Endothelial cell (in vitro differentiated cells): ENCODE measurements at places on chromosomes 11 and 22.

DNA sequence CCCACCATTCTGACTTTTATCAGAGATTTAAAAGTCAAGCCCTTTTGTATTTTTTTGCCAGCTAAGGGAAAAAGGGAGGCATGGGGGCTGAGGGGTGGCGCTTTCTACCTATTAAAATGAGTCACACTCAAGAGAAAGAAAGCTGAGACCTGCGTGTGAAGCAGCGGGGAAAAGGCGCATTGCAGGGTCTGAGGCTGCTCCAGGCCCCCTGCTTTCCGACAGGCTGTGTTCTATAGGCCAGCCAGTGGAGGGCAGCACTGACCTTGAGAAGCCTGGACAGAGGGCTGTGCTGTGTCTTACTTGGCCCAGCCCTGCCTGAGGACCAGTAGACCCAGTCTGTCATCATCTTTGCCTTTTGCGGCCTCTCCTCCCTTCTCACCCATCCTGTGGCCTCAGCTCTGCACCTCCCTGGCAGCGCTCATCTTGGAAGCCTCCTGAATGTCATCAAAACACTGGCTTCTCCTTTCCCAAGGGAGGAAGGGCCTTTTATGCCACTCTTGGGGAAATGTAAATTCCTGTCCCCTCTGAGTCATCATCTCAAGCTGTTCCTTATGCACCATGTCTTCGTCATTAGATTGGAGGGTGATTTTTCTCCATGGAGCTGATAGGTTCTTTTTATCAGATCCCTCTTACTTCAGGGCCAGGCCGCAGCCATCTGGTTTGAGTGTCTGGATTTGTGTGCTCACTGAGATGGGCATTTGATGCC lies 12.6 kb upstream of the MAPK8IP1 start:
- peak; percentile 78 for DNase-seq

GRCh38 chr11:120141113-120141767 lies 3.3 kb upstream of the TRIM29 start:
- DNase-seq, result no peak

GRCh38 chr22:41638748-41639147 lies 17.7 kb downstream of the XRCC6 start:
- no peak for DNase-seq

DNA sequence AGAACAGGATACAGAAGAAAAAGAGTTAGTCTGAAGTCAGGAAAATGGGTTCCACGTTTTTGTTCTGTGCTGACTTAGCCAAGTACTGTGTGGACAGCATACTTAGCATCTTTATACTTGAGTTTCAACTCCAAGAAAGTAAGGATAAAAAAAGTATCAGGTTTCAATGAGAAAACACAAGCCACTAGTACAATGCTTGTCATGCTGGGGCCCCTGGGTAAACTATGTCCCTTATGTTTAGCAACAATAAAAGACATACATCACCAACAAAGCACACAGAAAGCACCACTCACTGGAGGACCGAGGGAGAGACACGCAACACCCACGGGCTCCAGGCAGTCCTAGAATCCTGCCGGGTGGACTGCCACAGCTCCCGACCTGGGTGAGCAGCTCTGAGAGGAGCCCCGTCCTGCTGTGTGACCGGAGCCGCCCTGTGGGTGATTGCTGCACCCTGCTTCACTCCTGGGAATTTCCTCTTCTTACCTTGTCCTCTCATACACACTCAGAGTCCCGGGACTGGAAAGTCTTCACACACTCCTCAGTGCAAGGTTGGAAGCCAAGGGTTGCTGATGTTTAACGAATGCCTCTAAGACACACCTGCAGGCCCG lies 890.5 kb downstream of the BRD1 start:
- DNase-seq, result no peak

DNA sequence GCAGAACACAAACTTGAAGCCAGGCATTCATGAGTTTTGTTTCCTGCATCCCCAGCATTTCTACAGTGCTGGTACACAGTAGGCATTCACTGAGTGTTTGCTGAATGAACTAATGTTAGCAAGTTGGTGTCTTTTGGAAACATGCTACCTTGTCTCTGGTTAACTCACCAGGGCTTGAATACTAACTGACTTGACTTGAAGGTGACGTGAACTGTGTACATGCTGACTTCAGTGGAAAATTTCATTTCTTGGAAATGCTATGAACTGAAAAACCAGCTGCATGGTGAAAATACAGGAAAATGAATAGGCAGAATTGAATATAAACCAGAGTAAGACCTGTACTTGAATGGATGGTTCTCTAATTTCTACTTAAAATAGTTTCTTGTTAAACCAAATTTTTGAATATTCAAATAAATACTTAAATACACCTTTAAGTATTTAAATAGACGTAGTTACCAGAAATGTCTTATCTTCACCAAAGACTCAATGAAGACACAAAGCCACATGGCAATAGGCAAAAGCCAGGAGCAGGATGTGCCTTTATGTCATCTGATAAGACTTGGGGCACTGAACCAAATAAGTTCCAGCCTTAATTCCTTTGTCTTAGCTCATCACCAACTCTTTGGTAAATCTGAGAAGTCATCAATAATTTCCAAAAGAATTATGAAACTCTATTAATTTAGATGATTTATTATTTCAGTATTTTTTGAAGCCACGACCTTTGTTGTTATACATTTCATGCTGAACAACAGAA lies 39.7 kb upstream of the POU2AF2 start:
- no peak for DNase-seq

DNA sequence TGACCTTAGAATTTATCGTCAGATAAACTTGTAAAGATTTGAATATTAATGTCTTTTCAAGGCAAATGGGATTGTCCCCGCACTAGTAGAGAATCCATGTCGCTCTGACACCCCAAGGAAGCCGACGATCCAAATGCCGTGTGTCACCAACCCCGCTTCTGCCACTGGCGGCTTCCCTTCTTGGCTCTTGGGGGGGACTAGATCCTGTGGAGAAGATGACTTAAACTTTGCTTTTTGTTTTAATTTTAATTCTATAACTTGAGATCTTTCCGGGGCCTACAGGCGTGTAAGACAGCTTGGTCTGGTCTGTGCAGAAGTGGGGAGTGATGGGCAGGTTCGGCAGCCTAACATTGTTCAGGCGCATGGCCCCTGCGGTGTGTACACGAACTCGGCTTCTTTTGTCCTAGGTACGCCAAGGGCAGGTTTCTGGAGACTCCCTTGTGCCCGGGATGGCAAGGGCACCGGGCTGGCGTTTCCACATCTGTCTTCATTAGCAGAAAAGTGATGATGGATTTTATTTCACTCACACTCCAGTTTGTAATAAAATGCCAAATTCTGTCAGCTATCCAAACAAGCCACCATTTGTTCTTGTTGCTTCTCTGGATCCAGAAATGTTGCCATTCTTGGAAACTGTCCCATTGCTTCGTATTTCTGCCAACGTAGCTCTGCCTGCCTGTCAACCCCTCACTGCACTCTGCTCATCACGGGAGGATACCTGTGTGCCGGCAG lies 6.7 kb downstream of the YDJC start:
- DNase-seq, result no peak

- no peak for DNase-seq
These were observed 31.9 kb upstream of the UPB1 start for GRCh38 chr22:24463071-24463760.

DNA sequence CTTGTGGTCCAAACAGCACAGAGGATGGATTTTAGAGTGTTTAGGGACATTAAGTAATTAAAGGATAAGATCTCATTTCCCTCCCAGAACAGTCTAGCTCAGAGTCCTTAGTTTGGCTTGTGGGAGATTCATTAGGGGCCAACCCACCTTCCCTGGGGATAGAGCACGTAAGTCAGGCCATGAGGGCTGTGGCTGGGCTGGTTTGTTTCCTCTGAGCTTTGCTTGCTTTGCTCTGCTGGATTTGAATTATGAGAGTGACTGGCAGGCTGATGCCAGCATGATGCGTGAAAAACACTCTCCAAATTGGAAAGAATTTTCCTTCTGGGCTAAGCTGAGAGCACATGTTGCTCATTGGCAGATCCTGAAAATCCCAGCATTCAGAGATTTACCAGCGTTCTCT lies 84.7 kb upstream of the HEPHL1 start:
- DNase-seq, result no peak

DNA sequence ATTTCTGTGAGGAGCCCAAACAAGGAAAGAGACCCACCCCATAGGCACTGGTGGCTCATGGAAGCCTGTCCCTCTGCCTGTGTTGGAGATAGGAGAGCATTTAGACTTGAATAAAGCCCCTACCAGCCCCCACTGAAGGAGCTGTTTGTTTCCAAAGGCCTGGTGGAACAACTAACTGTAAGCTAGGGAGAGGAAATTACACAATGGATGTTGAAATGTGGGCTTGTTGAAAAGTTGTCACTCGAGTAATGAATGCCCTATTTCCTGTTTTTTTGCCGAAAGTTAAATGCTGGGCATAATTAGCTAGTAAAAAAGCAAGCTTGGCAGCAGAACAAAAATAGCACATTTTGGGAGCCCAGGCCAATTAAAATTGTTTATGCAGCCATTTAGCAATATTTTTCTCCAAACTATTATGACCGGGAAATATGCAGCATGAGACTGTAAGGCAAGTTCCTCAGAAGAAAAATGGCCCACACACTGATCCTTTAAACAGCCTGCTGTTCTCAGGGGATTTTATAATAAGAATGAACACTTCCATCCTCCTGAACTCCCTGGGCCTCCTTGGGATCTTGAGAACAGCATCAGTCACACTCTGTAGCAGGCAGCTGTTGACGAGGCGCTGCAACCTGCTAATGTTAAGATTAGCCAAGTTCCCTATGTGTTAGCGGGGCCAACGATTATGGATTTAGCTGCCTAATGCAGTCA lies 38.6 kb upstream of the LMO2 start:
- no peak for DNase-seq

- DNase-seq, result no peak
These were observed 159.8 kb downstream of the ADAMTS15 start for GRCh38 chr11:130608287-130608686.

GRCh38 chr11:35354644-35355043 lies 64.7 kb downstream of the SLC1A2 start:
- no peak for DNase-seq

- DNase-seq, result no peak
These were observed 3.1 kb upstream of the MYEOV start for GRCh38 chr11:69290806-69291205.
